Adrenal gland (tissue), 19 donors: ENCODE measurements at places on chromosomes 2 and 18. TPM values are rescaled to one million over a fixed set of nuclear protein-coding genes. Genes with fewer than 3 reads are reported as not detected.
A peak's percentile ranks its signal among the peaks of the same experiment; 100 is the strongest.

The CMPK2 gene
- 4.2 TPM for polyA plus RNA-seq

The EVA1A gene
- 2.1 TPM for polyA plus RNA-seq

The OTX1 gene
- polyA plus RNA-seq, result 0.24 TPM

The UGP2 gene
- polyA plus RNA-seq, result 195 TPM

The STPG4 gene
- polyA plus RNA-seq, result 0.24 TPM

The TRIP12 gene
- 15.5 TPM for polyA plus RNA-seq

The CHST10 gene
- polyA plus RNA-seq, result 8.9 TPM

- no peaks in the 10 kb centered on the region for H3K4me1 ChIP-seq
- H3K36me3 ChIP-seq, result no peaks in the 10 kb centered on the region
- DNase-seq, result no peak
- H3K27ac ChIP-seq, result no peak overlapping the region
- H3K27me3 ChIP-seq, result no peaks in the 10 kb centered on the region
Observed at GRCh38 chr2:216474925-216475670, 23.5 kb upstream of the RPL37A start.

DNA sequence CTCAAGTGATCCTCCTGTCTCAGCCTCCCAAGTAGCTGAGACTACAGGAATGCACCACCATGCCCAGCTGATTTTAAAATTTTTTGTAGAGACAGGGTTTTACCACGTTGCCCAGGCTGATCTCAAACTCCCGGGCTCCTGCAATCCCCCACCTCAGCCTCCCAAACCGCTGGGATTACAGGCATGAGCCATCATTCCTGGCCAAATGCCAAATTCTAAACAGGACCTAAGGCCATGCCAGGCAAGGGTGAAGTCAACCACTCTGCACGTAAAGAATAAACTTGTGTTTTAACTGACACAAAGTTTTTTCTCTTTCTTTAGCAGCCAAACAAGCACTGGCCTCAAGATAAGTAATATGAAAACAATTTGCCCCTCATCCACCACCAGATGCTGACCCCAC, 37.4 kb upstream of the SATB2 start:
- H3K27ac ChIP-seq, result no peak overlapping the region
- H3K4me1 ChIP-seq, result no peaks in the 10 kb centered on the region
- DNase-seq, result no peak
- no peaks in the 10 kb centered on the region for H3K27me3 ChIP-seq
- H3K4me3 ChIP-seq, result no peak overlapping the region
- no peaks in the 10 kb centered on the region for H3K36me3 ChIP-seq

- no peak overlapping the region for H3K27ac ChIP-seq
- H3K36me3 ChIP-seq, result no peaks in the 10 kb centered on the region
- no peak overlapping the region for H3K4me3 ChIP-seq
- no peaks in the 10 kb centered on the region for H3K27me3 ChIP-seq
Observed at GRCh38 chr18:40852406-40852805, 1102.6 kb upstream of the PIK3C3 start.

- H3K4me1 ChIP-seq, result peaks cover 98% of the 10 kb centered on the region
- DNase-seq, result no peak
- H3K4me3 ChIP-seq, result no peak overlapping the region
- peak overlapping the region; percentile 92 for H3K27ac ChIP-seq
- H3K36me3 ChIP-seq, result no peaks in the 10 kb centered on the region
Observed at GRCh38 chr2:54635554-54636152, 87.8 kb upstream of the EML6 start.

- peaks cover 5% of the 10 kb centered on the region for H3K4me1 ChIP-seq
- H3K27ac ChIP-seq, result no peak overlapping the region
- no peaks in the 10 kb centered on the region for H3K27me3 ChIP-seq
- no peaks in the 10 kb centered on the region for H3K36me3 ChIP-seq
- no peak for DNase-seq
Observed at GRCh38 chr2:202583709-202584219, 51.0 kb upstream of the FAM117B start.

- H3K27me3 ChIP-seq, result no peaks in the 10 kb centered on the region
- H3K4me3 ChIP-seq, result no peak overlapping the region
- peaks cover 17% of the 10 kb centered on the region for H3K4me1 ChIP-seq
- no peak for DNase-seq
- H3K27ac ChIP-seq, result no peak overlapping the region
- H3K36me3 ChIP-seq, result no peaks in the 10 kb centered on the region
Observed at GRCh38 chr2:127400897-127401756, 13.4 kb upstream of the MAP3K2 start.

DNA sequence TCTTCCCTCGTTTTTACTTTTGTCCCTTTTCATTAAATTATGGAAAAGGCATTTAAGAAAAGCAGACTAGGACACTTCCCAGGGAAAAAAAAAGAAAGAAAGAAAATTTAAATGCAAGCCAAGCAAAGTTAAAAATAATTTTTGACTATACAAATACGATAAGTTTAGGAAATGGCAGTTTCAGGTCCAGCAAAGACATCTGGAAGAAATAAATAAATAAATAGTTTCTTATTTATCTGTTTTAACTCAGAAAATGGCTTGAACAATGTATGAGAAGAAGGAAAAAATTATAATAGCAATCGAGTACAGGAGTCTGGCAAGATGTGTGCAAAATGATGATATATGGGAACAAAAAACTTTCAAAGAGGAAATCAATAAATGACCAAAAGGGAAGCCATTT, 114.6 kb upstream of the NCKAP5 start:
- no peak overlapping the region for H3K27ac ChIP-seq
- no peak for DNase-seq
- no peak overlapping the region for H3K4me3 ChIP-seq
- H3K36me3 ChIP-seq, result no peaks in the 10 kb centered on the region

GRCh38 chr2:158544998-158545397, 88.2 kb downstream of the PKP4 start:
- no peak for DNase-seq
- H3K4me1 ChIP-seq, result no peaks in the 10 kb centered on the region
- H3K27me3 ChIP-seq, result no peaks in the 10 kb centered on the region
- H3K4me3 ChIP-seq, result no peak overlapping the region
- H3K36me3 ChIP-seq, result no peaks in the 10 kb centered on the region
- H3K27ac ChIP-seq, result no peak overlapping the region

DNA sequence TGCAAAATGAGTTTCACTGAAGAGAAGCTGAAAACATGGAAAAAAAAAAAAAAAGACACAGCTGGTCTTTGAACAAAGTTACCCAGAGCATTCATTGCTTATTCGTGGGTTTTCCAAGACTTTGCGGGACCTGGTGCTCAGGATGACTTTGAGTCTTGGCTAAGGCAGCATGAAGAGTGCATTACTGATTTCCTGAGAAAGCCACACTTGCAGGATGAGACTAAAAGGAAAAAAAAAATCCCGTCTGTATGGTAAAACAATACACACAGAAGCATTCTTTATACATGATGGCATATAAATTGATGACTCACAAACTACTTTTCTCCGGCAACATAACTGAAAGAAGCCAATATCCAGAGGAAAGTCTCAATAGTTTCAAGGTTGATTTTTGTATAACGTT, 195.4 kb downstream of the SPP2 start:
- no peak overlapping the region for H3K27ac ChIP-seq
- no peak overlapping the region for H3K4me3 ChIP-seq
- H3K4me1 ChIP-seq, result no peaks in the 10 kb centered on the region
- no peaks in the 10 kb centered on the region for H3K27me3 ChIP-seq

- H3K27me3 ChIP-seq, result peaks cover 8% of the 10 kb centered on the region
- H3K36me3 ChIP-seq, result no peaks in the 10 kb centered on the region
- no peak overlapping the region for H3K27ac ChIP-seq
- peak; percentile 64 for DNase-seq
- H3K4me3 ChIP-seq, result no peak overlapping the region
Observed at GRCh38 chr2:238720232-238720672, 127.6 kb upstream of the TWIST2 start.

DNA sequence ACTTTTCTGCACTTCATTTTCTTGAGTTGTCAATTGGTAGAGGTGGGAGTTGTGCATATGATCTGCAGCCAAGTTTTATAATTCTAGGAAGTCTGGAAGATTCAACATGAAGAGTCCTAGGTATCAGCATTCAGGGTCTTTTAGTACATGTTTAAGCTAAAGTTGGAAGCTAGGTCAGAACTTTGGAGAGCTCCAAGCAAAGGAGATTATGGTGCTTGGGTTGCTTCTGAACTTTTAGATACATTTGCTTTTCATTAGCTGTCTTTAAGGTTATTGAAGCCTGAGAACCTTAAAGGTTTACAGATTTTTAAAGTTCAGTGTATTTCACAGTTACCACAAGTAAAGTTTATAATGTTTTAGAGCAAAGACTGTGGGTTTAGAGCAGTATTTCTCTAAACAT, 85.5 kb downstream of the EPC2 start:
- no peak overlapping the region for H3K27ac ChIP-seq
- no peak for DNase-seq
- no peaks in the 10 kb centered on the region for H3K4me1 ChIP-seq
- H3K27me3 ChIP-seq, result no peaks in the 10 kb centered on the region

DNA sequence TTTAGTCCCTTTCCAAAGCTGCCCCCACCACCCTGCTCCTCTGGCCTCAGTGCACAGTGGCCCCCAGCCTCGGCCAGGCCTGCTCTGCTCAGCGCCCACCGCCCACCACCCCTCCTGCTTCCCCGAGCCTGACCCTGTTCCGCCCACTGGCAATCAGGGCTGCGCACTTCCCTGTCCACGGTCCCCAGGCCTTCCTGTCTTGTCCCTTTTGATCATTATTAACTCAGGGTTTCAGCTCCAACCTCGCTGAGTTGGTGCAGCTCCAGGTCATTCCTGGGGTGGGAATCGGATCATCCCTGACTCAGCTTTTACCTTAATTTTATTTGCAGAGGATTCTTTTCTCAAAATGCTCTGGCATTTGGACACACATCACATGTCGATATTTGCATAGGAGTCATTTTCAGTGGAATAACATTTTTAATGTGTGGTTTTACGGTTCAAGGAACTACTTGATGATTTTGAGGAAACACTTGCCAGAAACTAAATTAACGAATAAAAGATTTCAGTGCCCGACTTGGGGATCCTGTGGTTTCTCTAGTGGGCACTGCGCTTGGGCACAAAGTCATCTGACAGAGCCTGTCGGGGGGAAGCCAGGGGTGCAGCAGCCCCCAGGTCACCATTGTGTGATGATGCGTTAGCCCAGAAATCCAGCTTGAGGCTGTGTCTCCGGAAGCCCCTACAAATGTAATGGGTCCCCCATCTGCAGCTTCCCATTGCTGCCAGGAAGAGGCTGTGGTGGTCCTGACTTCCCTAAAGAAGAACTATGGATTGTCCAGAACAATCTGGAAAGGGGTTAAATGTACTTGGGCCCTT, 1.0 kb upstream of the ESPNL start:
- no peaks in the 10 kb centered on the region for H3K4me1 ChIP-seq
- no peak overlapping the region for H3K4me3 ChIP-seq
- H3K36me3 ChIP-seq, result no peaks in the 10 kb centered on the region
- H3K27me3 ChIP-seq, result no peaks in the 10 kb centered on the region

- no peaks in the 10 kb centered on the region for H3K27me3 ChIP-seq
- no peaks in the 10 kb centered on the region for H3K4me1 ChIP-seq
- no peak overlapping the region for H3K27ac ChIP-seq
- no peak overlapping the region for H3K4me3 ChIP-seq
- no peak for DNase-seq
Observed at GRCh38 chr2:60125611-60126426, 427.6 kb downstream of the BCL11A start.

GRCh38 chr2:163155279-163155883, 316.8 kb upstream of the KCNH7 start:
- H3K27me3 ChIP-seq, result no peaks in the 10 kb centered on the region
- H3K27ac ChIP-seq, result no peak overlapping the region
- no peak overlapping the region for H3K4me3 ChIP-seq
- no peaks in the 10 kb centered on the region for H3K4me1 ChIP-seq
- DNase-seq, result no peak

DNA sequence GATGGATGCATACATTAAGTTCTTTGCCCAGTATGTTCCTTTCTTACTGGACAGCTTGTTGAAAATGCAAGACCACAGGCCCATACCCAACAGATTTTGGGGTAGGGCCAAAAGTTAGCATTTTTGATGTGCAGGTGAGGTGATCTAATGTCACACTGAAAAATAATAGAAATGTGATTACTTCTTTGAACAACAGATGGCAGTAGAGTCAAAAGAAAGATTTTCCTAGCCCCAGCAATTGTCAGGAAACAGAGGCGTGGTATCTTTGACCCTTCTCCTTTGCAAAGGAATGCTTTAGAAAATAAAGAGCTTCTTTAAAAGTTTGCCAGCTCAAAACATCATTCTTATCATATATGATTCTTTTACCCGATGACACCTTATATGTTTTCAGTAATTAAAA, 343.6 kb upstream of the SYT4 start:
- H3K27ac ChIP-seq, result no peak overlapping the region
- H3K4me1 ChIP-seq, result no peaks in the 10 kb centered on the region
- H3K4me3 ChIP-seq, result no peak overlapping the region
- no peak for DNase-seq

DNA sequence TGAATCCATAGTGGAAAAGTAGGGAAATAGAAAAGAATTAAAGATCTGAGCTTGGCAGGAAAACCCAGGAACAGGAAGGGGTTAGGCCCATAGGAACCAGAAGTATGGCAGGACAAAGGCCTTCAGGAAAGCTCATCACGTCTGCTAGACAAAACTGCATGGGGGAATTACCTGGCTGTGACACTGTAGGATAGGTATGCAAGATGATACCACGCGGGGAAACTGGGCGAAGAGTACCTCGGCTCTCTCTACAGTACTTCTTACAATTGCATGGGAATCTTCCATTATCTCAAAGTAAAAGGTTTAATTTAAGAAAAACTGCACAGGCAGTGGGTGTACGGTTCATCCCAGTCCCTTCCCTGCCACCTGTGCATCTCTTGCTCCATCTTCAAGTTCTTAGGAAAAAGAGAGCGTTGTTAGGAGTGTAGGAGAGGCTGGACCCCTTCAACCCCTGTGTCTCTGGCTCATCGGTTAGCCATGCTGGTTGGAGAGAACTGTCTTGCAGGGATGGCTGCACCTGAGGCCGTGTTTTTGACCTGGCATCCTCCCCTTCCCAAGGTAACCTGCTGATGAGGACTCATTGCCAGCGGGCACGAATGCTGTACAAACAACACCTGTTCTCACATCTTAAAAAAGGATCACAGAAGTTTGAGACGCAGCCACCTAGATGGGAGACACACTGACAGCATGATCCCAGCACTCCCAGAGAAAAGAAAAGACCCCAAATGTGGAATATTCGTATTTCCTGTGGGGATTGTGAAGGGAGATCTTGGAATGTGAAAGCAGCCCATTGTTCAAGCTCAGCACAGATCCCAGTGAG, 120.5 kb upstream of the COPS8 start:
- H3K4me1 ChIP-seq, result no peaks in the 10 kb centered on the region
- no peaks in the 10 kb centered on the region for H3K27me3 ChIP-seq
- no peak overlapping the region for H3K4me3 ChIP-seq
- H3K36me3 ChIP-seq, result no peaks in the 10 kb centered on the region

GRCh38 chr18:55102958-55103456, 143.7 kb upstream of the CCDC68 start:
- no peaks in the 10 kb centered on the region for H3K4me1 ChIP-seq
- no peaks in the 10 kb centered on the region for H3K36me3 ChIP-seq
- H3K27ac ChIP-seq, result no peak overlapping the region
- no peak for DNase-seq
- no peak overlapping the region for H3K4me3 ChIP-seq

- DNase-seq, result no peak
- no peaks in the 10 kb centered on the region for H3K4me1 ChIP-seq
- H3K4me3 ChIP-seq, result no peak overlapping the region
- H3K27me3 ChIP-seq, result no peaks in the 10 kb centered on the region
- H3K36me3 ChIP-seq, result no peaks in the 10 kb centered on the region
- no peak overlapping the region for H3K27ac ChIP-seq
Observed at GRCh38 chr2:220433131-220433530, 805.7 kb downstream of the SLC4A3 start.

- no peaks in the 10 kb centered on the region for H3K36me3 ChIP-seq
- no peaks in the 10 kb centered on the region for H3K27me3 ChIP-seq
- DNase-seq, result no peak
- H3K27ac ChIP-seq, result no peak overlapping the region
- H3K4me1 ChIP-seq, result no peaks in the 10 kb centered on the region
Observed at GRCh38 chr18:32888306-32888705, 115.5 kb upstream of the KLHL14 start.
